H1 (cell line): ENCODE measurements at places on chromosomes 3 and 15.
A peak's percentile ranks its signal among the peaks of the same experiment; 100 is the strongest.

- DNase-seq, result no peak
These were observed 58.9 kb downstream of the ZNF148 start for GRCh38 chr3:125316246-125316645.

DNA sequence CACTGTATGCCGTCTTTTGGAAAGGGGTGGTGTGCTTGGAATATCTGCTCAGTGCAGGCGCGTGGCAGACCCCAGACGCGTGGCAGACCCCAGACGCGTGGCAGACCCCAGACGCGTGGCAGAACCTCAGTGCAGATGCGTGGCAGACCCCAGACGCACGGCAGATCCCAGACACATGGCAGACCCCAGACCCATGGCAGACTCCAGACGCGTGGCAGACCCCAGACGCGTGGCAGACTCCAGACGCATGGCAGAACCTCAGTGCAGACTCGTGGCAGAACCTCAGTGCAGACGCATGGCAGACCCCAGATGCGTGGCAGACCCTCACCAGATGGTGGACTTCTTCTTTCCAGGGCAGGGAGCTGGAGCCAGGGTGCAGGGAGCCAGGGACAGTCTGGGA is 637 bp upstream of the MUC4 start:
- no peak for DNase-seq

- DNase-seq, result no peak
These were observed 41.1 kb downstream of the TTBK2 start for GRCh38 chr15:42879443-42879842.

DNA sequence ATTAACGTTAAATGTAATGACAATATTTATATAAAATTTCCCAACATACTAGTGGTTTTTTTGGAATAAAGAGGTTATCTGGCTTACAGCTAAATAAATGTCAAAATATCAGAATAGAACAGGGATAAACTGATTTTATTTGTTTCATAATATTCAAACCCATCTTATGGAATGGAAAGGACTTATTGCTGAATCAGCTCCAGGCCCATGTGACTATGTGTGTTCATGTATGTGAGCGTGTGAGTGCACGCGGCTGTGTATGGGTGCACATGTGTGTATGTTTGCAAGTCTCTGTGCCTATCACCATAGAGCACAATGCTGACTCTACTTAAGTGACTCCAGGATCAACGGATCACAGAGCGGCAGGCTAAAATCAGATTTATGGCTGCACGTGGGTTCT is 392.3 kb upstream of the GRM7 start:
- no peak for DNase-seq

DNA sequence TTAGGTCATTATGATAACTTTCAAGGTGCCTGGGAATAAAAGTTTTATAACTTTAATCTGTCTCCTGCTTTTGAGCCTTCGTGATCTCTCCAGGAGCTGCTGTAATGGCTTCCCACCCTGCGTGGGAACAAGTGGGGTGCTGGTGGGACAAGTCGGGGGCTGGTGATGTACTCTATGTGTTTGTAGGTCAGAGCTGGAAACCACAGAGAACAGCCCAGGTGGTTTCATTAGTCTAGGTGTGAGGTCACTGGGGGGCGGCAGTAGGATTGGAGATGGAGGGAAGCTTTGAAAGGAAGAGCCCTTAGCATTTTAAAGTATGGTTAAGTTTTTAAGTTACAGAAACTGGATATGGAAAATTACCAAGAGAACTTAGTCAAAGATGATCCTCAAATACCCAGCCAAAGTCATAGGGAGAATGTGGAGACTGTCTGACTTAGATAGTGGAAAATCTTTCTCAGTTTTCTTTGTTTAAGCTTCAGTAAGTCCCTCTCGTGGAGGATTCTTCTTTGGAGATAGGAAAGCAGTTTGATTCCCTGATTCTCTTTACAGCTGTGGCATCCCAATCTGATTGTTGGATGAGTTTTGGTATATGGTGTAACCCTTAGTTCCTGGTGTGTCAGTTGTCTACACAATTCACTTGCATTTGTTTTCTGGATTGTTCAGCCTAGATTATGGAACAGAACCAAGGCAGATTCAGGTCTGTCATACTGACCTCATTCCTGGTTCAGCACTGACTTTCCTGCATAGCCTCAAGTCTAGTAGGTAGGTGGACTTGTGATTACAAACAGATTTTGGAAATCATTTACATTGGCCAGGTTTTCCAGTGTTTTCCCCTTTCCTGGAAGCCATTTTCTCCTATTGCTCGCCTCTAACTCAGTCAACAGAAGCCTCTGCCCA is 115.6 kb downstream of the FNDC3B start:
- no peak for DNase-seq

DNA sequence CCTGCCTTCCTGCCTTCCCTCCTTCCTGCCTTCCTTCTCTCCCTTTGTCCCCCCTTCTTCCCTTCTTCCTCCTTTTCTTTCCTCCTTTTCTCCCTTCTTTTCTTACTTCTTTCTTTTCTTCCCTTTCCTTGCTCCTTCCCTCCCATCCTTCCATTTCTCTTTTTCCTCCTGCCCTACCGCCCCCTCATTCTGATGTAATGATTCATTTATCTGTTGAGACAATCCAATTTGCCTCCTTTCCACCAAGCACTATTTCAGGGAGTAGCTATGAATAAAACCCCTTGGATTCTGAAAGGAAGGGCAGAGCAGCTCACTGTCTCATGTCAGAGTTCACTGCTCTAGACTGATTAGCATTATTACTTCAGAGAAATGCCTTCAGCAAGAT is 462.6 kb downstream of the PDCD6IP start:
- no peak for DNase-seq

DNA sequence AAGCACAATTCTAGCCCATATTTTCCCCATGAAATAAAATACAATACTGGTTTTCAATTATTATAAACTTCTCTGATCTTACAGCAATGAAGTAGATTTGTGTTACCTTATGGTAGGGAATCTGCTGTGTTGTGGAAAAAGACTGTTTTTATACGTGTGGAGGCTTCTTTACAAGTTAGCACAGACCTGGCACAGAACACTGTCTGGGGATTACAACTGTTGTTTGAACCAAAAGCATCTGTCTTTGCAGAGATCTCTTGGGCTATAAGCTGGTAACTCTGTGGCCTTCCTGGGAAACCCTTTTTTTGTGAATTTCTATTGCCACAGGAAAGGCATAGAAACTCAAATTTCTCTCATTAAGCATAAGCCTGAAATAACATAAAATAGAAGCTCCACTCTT is 581.9 kb downstream of the TUSC7 start:
- DNase-seq, result no peak

DNA sequence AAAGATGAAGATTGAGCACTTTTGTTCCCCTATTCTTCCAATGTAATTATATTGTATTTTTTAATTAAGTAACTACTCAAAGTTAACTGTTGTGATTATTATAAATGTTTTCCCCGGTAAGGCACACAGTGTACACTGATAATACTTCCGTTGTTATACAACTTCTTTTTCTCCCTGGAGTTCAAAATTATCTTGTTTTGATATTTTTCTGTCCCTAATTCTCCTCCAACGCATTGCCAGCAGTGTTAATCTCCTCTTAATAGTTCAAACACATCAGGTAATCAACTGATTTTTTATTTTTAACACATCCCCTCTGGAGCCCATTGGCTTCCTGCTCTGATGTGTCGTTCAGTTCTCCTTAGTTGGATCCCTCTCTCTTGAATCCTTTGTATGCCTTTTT is 32.3 kb upstream of the MFSD1 start:
- no peak for DNase-seq

DNA sequence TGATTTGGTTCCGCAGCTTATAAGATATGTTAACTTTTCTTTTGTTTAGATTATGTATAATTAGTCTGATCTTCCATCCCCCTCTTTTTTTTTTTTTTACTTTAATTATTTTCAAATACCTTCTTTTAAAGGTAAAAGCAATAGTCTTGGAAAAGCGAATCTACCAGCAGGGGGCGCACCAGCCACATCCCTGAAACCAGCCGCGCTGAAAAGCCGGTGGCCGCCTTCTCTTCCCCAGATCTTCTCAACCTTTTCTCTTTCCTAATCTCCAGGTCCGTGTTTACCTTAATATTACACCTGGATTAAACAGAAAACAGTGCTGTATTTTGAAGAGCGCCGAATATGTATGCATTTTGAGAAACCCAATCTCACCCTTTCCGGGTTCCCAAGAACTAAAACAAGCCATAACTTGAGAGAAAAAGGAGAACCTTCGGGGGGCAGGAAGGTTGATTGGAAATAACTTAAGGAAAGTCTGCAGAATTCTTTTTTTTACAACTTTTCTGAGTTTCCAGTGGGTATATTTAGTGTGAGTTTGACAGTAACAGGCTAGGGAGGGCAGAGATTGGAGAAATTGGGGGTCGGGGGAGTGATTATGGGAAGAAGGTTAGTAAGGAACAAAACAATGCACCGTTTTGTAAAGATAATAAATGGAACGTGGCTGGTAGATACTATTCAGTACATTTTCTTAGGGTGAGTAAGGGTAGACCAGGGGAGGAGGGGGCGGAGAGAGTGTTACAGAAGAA is 2.0 kb upstream of the SOX2 start:
- peak; percentile 94 for DNase-seq

GRCh38 chr3:38548154-38548931 is 52.2 kb downstream of the EXOG start:
- DNase-seq, result no peak

GRCh38 chr15:101207867-101208288 is 44.0 kb downstream of the CHSY1 start:
- no peak for DNase-seq

DNA sequence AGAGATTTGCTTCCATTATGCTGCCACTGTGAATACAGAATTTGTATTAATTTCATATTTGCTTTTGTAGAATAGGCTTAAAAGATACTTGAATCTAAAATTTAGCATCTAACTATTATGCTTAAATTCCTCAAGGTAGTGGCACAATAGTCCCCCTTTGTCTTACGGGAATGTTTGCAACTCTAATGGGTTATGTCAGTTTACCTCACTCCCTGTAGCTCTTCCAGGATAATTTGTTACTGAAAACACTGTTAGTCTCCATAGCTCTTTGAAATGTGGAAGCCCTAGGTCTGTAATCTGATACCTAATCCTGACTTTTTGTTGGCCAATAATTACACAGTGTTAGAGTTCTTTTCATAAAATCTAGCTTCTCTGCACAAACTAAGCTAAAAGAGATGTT is 433.4 kb downstream of the PYDC2 start:
- DNase-seq, result no peak

GRCh38 chr3:61718565-61718964 is 157.2 kb downstream of the PTPRG start:
- no peak for DNase-seq

GRCh38 chr15:57534281-57534680 is 57.4 kb upstream of the MYZAP start:
- DNase-seq, result no peak

DNA sequence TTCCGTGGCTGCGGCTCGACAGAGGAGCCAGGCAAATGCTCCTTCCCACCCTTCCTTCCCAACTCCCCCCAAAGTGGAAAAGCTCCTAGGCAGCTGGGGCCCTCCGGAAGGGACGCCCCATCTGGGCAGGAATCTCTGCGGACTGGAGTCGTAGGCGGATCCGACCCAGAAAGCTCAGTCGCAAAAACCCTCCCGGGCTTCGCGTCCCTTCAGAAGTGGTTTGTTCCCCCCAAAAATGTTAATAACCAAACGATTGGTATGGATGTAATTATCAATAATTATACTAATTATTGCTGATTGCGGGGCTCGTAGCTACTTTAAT is 3.8 kb downstream of the RNU6-1 start:
- DNase-seq, result no peak

DNA sequence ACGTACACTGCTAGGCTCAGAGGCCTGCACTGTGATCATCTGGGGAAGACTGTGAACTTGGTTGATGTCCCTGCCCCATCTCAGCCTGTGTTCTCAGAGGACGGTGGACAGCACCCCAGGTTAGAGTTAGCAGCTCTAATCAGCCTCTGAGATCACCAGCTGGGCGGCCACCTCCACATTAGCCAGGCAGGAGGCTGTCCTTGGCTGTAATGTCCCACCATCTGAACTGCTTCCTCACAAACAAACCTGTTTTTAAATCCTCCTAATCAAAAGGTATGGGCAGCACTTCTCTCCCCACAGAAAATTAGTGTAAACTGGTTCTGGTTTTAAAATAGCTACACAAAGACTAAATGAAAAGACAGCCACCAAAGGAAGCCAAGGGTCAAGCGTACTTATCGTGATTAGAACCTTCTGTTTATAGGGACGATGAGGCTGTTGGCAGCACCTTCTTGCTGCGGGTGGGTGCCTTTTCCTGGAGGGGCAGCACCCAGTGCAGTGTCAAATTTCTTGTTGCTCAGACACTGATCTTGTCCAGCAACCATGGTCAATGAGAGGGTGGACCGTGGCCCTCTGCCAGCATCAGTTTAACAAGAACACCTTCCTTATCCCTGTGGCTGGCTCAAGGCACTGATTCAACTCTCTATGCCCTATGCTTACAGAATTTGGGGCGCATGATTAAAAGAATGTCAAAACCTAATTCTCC is 24.6 kb downstream of the ACSBG1 start:
- DNase-seq, result no peak

- DNase-seq, result no peak
These were observed 203.5 kb downstream of the RSRC1 start for GRCh38 chr3:158313338-158313927.

DNA sequence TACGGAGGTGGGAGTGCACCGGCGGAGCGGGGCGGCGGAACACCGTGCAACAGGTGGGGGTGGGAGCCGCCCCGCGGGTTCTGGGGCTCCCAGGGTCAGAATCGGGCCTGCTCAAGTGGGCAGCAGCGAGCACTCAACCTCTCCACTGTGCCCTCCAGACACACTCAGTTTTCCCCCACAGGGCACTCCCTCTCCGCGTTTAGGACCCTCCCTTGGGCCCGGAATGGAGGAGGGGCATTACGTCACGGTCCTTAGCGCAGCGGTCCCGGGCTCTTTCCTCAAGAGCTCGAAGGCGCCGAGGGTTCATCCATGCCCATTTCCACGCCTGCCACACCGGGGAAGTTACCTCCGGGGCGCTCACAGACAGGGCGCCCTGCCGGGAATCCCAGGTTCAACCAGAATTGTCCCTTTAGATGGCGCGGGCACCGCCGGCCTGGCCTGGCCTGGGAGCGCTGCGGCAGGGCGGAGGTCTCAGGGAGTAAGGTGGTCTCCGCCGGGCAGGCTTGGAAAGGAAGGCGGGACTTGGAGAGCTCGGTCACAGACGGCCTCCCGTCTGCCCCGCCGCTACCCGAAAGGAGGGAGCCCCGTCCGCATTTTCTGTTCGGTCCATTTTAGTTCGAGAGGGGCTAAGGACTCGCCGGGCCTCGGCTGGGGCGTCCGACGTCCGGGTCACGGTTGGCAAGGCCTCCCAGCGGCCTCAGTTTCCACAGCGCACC is 5.1 kb downstream of the RNU6-1 start:
- peak; percentile 83 for DNase-seq

- no peak for DNase-seq
These were observed 40.8 kb upstream of the BHLHE40 start for GRCh38 chr3:4938281-4938982.

GRCh38 chr3:39254806-39255449 is 24.9 kb downstream of the CX3CR1 start:
- DNase-seq, result no peak

- no peak for DNase-seq
These were observed 33.5 kb upstream of the ACKR4 start for GRCh38 chr3:132563420-132564069.

- DNase-seq, result no peak
These were observed 39.5 kb upstream of the SMAD6 start for GRCh38 chr15:66662522-66662921.
